Activated naive CD8-positive, alpha-beta T cell treated with anti-CD3 and anti-CD28 coated beads for 36 hours (primary cell): ENCODE measurements at places on chromosomes 7 and 10. TPM values are rescaled to one million over a fixed set of nuclear protein-coding genes. Genes with fewer than 3 reads are reported as not detected.

DNA sequence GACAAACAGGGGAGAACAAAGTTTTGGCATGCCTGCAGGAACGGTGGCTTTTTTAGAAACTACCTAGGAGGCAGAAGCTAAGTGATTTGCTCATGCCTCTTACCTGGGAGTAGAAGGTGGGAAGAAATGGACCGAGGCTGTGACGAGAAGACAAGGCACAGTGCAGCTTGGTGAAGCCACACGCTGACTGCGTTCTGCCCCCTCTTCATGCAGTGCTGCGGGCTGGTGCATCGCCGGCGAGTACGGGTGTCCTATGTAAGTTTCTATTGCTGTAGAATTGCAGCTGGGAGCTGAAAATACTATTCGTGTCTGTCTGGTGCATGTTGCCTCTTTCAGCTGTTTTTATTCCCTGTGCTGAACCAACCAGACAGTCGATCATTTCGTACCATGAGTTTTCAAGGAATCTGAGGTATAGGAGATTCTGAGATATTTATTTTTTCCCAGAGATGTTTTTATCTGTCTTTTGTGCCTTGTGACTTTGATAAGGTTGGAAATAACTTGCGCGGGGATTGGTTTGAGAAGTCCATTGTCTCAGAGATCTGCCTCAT is 120.9 kb downstream of the CACNB2 start:
- DNase-seq, result no peak

DNA sequence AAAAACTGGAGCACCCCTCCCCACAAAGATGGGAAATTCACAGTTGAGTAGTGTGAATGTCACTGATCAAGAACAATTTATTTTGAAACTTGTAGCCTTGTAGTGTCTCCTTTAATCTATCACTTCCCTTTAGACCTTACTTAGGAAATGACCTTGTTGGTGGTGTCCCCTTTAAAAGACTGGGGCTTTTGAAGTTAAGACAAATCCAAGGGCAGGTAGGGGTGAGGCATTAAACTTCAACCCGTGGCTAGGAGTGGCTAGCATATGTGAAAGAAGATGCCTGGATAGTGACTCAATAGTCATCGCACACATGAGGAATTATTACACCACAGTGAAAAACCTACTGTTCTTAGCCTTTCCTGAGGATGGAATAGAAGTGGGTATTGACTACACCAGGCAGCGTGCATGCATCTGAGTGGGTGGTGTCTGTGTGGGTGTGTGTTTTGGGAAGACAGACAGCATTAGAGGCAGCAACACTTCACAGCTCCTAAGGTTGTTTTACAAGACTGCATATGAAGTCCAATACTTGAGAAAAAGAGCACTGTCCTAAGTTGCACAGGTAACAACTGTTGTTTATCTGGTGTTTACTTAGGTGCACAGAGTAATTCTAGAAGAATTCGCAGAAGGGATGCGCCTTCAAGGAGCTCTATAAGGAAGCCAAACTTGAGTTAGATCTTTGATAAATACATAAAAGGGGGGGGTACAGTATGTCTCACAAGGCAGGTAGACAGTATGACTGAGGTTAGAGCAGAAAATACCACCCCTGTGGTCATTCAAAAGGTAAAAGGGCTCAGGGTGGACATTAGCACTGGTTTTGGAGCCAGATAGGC is 32.9 kb downstream of the ABLIM1 start:
- no peak for DNase-seq

DNA sequence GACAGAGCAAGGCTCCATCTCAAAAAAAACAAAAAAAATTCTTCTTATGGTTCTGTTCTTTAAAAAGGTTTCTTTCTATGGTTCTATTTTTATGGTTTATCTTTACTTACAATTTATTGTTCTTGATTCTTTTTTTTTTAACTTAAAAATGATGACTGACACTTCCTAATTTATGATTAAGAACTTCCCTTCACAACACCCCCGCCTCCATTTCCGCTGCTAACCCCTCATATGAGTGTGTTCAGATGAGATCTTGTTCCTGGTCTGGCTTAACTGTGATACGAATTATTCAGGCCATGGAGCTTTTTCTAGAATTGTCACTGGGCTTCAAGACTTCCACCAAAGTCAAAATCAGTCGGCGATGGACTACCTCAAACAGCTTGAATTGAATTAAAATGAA is 33.9 kb downstream of the PTER start:
- peak; percentile 13 for DNase-seq

DNA sequence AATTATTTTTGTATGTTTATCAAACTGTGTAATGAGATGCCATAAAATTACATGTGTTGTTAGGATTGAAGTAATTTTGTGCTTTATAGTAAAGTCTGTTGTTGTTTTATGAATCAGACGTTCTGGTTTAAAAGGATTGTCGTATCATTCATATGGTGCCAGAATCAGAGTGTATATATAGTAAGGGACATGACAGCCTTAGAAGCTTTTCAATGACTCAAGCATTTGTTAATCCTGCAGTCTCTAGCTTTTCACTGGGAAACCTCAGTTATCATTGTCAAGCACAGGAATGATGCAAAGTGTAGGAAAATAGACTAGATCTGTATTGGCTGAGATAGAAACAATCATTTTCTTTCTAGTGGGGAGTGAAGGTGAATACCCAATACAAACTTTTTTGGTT is 57.5 kb downstream of the TRRAP start:
- DNase-seq, result no peak

NUPR2 gene
- total RNA-seq, result not detected

ZNF33B gene
- total RNA-seq, result 10.3 TPM

DNA sequence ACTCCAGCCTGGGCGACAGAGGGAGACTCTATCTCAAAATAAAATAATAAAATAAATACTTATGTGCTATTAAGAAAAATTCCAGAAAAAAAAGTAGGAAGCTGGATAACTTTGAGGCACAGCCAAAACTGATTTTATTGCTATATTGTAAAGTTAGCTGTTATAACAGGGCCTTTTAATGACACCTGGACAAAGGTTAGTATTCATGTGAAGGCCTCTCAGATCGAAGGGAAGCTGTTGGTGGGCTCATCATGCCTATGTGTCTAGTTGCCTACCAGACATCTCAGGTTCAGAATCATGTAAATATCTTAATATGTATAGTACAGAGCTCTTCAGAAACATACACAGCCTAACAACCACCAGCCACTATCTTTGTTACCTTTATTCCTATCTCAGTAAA is 143.0 kb downstream of the LCOR start:
- DNase-seq, result no peak

DNA sequence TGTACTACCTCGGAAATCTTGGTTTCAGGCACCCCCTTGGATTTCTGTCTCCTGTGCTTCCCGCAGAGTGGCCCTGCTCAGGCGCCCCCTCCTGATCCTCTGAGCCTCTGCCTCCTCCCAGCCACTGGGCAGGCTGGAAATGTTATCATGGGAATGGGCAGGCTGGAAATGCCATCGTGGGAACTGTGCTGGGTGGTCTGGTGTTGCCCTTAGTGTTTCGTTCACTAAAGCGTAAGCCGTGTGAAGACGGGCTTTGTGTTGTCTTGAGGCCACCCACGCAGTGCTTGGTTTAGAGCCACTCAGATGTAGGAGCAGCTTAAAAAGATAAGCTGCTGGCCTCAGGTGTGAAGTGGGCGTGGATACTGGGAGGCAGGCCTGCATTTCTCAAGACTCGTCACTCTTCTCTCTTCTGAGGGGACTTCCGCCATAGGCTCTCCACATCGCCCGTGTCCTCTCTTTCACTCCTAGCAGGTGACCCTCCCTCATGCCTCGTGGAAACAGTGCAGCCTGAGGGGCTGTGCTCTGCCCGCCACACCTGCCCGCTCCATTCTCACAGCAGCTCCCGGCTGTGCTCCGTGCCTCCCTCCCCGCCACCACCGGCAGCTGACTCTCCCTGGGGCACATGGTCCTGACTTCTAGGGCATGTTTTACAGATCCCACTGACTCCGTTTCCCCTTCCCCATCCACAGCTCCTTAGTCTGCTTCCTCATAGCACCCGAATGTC is 28.5 kb downstream of the PPP2R2D start:
- no peak for DNase-seq

GRCh38 chr10:88971221-88972061 is 18.9 kb upstream of the ACTA2 start:
- no peak for DNase-seq

GRCh38 chr7:17195576-17195975 is 102.9 kb upstream of the AHR start:
- DNase-seq, result no peak
